Dermis blood vessel endothelial cell (primary cell): ENCODE measurements at places on chromosomes 3 and 15. TPM values are rescaled to one million over a fixed set of nuclear protein-coding genes. Genes with fewer than 3 reads are reported as not detected.

GRCh38 chr3:139588450-139588849 lies 48.9 kb upstream of the RBP1 start:
- no peak for DNase-seq

DNA sequence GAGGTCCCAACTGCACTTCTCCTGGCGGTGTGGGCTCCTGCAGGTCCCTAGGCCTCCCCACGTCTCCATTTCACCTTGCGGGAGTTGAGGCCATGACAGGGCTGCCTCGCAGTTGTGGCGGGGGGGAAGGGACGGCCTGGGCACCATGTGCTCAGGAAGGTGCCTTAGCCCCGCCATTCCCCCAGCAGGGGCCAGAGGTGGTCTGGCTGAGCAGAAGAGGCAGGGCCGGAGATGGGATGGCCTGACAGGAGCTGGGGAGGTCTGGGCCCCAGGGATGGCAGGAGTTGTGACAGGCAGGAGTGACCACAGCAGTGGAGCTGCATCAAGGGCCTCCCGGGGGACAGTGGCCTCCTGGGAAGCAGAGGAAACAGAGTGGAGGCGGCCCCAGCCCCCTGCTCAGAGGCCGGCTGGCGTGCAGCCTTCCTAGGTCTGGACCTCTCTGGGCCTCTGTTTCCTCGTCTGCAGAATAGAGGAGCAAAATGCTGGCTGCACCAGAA lies 18.7 kb upstream of the KLF15 start:
- DNase-seq: no peak

Gene SAMD7
- not detected in 2 replicates for total RNA-seq

Gene MCF2L2
- 0.34 and 0.84 TPM in 2 replicates for total RNA-seq

DNA sequence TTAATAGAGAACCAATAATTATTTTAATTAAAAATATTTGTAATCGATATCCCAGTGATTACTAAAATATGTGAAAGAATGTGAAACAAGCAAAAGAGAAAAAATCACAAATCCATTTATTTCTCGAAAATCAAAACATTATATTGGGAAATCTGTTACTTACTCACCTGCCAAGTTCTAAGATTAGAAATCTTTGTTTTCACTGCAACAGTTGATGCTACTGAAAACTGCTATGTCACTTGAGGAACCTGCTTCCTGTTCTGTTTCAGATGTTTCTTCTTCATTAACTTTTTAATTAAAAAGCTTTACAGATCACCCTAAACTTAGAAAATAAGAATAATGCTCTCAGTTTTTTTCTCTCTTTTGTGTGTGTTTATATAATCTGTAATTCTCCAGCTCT lies 13.7 kb upstream of the DPH6 start:
- no peak for DNase-seq

DNA sequence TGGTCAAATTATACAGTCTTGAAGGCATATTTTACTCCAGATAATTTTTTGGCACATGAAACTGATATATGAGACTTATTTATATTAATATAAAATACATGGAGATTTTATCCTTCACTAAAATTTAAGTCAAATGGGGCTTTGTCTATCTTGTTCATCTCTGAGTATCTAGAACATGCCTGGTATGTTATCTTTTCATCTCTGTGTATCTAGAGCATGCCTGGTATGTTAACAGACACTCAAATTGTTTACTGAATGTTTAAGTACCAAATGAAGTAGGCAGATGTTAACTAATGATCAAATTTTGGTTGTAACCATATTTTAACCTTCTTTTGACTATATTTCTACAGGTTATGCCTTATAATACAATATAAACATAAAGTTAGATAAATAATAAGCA lies 7.7 kb downstream of the GTF2A2 start:
- DNase-seq: no peak

Gene SPTSSB
- total RNA-seq: not detected in 2 replicates

DNA sequence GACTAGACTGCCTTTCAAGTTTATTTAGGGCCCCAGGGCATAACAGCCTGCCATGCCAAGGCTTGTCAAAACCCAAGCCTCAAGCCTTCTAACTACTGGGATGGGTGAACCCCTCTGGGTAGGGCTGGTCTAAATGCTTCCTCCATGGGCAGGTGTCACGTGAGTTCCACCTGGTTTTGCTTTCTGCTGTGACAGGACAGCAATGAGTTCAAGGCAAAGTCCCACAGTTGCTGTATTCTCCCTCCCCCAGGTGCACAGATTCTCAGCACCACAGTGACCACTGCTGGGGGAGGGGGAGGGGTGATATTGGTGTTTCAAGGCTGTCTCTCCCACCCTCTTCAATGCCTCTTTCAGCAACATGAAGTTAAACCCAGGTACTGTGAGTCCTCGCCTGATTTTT lies 46.9 kb upstream of the UBE2Q2 start:
- DNase-seq: no peak

Gene CFAP20DC
- total RNA-seq: 1.2 and 1.5 TPM in 2 replicates
